Non-pigmented ciliary epithelial cell (primary cell): ENCODE measurements at places on chromosomes 16 and 17.

DNA sequence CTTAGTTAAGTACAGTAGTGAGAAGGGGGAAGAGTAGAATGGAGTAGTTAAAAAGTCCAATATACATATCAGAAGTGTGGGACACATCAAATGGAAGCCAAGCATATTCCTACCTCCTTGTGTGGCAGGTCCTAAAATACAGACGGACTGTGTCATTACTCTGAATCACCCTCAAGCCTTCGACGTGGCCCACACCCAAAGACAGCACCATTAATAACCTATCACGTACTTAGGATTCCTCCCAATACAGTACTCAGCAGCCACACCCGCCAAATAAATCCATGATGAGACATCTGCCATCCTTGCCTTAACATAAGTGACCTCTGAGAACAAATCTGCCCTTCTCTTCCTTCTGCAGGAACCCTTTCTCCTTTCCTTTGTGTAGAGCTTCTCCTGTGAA, 38.9 kb downstream of the UBE2G1 start:
- no peak for DNase-seq

- no peak for DNase-seq
Measured at GRCh38 chr16:7443142-7443541, 110.5 kb downstream of the RBFOX1 start.

GRCh38 chr16:83935858-83936255, 17.2 kb upstream of the OSGIN1 start:
- DNase-seq: no peak

GRCh38 chr17:59011975-59012374, 94.7 kb downstream of the TRIM37 start:
- no peak for DNase-seq

- DNase-seq: no peak
Measured at GRCh38 chr17:59914274-59914854, 21.4 kb downstream of the RPS6KB1 start.

DNA sequence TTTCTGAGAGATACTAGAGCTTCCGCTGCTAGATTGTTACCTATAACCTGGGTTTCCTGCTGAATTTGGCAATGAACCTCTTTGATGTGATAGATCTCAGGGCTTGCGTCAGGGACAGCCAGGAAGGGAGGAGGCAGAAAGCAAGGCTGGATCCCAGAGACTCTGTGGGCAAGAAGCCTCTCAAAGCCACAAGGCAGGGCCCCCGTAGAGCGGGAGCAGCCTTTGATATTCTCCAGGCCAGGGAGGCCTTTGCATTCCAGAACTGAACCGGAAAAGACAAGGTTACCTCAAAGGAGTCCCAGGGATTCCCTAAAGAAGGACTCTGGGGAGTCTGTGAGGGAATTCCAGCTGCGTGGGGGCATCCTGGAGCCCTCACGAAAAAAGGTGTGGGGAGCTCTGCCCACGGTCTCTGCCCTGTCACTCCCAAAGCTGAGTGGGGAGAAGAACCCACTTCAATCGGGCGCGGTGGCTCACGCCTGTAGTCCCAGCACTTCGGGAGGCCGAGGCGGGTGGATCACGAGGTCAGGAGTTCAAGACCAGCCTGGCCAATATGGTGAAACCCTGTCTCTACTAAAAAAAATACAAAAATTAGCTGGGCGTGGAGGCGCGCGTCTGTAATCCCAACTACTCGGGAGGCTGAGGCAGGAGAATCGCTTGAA, 14.3 kb upstream of the SCIMP start:
- DNase-seq: no peak

DNA sequence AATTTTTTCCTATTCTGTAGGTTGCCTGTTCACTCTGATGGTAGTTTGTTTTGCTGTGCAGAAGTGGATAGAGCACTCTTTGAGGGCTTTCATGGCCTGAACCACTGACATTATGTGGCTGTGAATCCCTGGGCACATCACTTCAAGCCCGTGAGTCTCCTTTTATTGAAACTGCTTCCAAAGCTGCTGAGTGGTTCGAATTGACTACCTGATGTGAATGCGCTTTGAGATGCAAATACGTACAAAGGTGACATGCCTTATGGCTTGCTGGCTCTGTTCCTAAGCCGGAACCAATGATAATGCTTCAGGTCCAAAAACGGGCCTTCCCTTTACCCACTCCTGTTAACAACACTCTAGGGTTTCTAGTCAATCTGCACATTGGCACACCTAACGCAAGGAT, 34.3 kb downstream of the ASPA start:
- no peak for DNase-seq

GRCh38 chr16:75246504-75247205, 4.8 kb downstream of the BCAR1 start:
- peak; percentile 55 for DNase-seq

- no peak for DNase-seq
Measured at GRCh38 chr17:61352781-61353491, 46.7 kb upstream of the TBX2 start.

DNA sequence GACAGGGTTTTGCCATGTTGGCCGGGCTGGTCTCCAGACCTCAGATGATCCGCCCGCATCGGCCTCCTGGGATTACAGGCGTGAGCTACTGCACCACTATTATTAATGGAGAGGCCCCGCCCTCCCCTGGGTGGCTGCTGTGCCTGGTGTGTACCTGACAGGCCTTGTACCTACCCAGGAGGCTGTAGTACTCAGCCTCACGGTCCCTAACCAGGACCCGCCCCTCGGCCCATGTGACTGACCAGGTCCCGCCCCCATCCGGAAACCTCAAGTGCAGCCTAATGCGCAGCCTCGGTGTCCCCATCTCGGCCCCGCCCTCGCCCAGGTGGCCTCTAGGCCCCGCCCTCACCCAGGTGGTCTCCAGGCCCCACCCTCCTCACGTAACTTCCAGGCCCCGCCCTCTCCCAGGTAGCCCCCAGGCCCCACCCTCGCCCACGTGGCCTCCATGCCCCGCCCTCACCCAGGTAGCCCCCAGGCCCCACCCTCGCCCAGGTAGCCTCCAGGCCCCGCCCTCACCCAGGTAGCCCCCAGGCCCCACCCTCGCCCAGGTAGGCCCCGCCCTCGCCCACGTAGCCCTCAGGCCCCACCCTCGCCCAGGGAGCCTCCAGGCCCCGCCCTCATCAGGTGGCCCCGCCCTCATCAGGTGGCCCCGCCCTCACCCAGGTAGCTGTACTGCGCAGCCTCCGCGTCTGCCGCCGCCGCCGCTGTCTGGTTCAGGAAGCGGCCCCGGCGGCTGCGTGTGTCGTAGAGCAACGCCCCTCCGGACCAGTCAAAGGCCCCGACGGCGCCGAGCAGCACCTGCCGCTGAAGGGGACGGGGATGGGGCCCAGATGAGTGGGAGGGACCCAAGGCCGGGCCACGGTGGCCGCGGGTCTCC, 31.0 kb downstream of the HASPIN start:
- DNase-seq: no peak

DNA sequence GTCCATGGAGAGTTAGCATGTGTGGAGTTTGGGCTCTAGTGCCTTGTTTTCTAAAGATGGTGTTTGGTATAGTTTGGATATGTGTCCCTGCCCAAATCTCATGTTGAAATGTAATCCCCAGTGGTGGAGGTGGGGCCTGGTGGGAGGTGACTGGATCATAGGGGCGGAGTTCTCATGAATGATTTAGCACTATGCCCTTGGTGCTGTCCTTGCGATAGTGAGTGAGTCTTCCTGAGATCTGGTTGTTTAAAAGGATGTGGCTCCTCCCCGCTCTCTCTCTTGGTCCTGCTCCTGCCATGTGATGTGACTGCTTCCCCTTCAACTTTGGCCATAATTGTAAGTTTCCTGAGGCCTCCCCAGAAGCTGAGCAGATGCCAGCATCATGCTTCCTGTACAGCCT, 8.9 kb upstream of the ZNF19 start:
- DNase-seq: no peak
